ENCODE measurements at places on chromosomes 2 and 18. TPM values are rescaled to one million over a fixed set of nuclear protein-coding genes. Genes with fewer than 3 reads are reported as not detected.

Gene UCN
- total RNA-seq = 1.2 TPM

Gene CEP68
- total RNA-seq = 9.5 TPM

Gene EHD3
- total RNA-seq = 4.2 TPM

Gene PLCL1
- 15.5 TPM for total RNA-seq

Gene GCG
- total RNA-seq = not detected

Data from cardiac ventricle fibroblast (primary cell).